ENCODE measurements at places on chromosomes 2 and 18. TPM values are rescaled to one million over a fixed set of nuclear protein-coding genes. Genes with fewer than 3 reads are reported as not detected.
A peak's percentile ranks its signal among the peaks of the same experiment; 100 is the strongest.

Gene AGAP1
- polyA plus RNA-seq, result 2.0 TPM

Gene GBX2
- not detected for polyA plus RNA-seq

DNA sequence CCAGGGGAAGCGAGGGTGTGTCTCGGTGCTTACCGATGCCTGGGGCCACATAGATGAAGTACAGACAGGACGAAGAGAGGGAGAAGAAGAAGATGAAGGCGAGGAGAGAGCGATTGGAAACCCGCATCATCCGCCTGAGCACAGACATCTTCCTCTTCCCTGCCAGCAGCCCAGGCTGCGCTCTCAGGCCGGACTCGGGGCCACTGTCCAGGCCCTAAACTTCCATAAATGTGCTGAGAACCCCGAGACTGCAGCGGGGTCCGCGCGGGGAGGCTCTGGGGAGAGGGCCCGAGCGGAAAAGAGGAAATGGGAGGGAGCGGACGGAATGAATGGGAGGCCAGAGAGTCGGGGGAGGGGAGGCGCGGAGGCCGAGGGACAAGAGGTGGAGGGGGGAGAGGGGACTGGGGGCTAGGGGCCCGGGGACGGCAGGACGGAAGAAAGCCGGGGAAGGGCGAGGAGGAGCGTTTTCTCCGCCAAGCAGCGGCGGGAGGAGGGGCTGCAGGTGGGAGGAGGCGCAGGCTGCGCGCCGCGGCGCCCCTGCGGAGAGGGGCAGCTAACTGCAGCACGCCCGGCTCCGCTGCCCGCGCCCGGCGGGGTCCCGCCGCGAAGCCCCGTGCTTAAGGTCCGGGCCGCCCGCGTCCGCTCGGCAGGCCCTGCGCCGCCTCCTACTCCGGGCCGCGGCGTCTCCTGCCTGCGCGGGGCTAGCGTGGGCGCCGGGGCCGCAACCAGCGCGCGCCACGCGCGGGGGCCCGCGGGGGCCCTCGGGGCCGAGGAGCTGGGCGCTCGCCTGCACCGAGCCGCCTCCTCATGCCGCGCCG, at the start of gene B4GALT6:
Gene B4GALT6 (minus strand): TSS at position 303 of the 818 bp plus-strand sequence. CDS start 155 bp downstream, at position 148.
- DNase-seq, result peak; percentile 50
- peak within 1 kb of the TSS; percentile 51 for H3K27ac ChIP-seq
- H3K4me3 ChIP-seq, result peak within 1 kb of the TSS; percentile 71
- H3K27me3 ChIP-seq, result no peaks in the 10 kb centered on the region
- H3K36me3 ChIP-seq, result no peaks in the 10 kb centered on the region
- peaks cover 3% of the 10 kb centered on the region for H3K4me1 ChIP-seq

DNA sequence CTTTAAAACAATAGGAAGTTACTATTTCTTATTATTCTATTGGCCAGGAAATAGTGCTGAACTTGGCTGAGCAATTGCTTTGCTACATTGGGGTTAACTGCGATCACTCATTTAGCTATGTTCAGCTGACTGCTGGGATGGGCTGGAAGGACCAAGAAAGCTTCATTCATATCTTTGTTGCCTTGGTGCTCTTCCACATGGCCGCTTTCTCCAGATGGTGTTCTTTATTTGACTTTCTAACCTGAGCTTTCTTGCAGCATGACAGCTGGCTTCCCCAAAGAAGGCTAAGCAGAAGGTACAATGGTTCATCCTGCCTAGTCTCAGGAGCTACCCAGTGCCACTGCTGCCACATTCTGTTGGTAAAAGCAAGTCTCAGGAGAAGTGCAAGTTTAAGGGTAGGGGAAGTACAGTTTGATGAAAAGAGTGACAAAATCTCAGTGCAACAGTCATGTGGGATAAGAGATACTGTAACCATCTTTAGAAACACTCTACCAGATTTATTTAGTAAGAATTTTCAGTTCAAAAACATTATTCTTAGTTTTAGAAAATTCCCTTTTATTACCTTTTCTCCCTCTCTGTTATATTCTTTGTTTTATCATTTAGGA, 180.6 kb upstream of the RBMS1 start:
- H3K27ac ChIP-seq, result no peak overlapping the region
- no peaks in the 10 kb centered on the region for H3K36me3 ChIP-seq
- DNase-seq, result no peak
- no peaks in the 10 kb centered on the region for H3K27me3 ChIP-seq

Gene CCDC150
- 6.3 TPM for polyA plus RNA-seq
